Stimulated activated CD8-positive, alpha-beta memory T cell treated with anti-CD3 and anti-CD28 coated beads, Interleukin-4, amount 100 ng/mL, for 1 hour (primary cell): ENCODE measurements at places on chromosomes 2 and 18.

DNA sequence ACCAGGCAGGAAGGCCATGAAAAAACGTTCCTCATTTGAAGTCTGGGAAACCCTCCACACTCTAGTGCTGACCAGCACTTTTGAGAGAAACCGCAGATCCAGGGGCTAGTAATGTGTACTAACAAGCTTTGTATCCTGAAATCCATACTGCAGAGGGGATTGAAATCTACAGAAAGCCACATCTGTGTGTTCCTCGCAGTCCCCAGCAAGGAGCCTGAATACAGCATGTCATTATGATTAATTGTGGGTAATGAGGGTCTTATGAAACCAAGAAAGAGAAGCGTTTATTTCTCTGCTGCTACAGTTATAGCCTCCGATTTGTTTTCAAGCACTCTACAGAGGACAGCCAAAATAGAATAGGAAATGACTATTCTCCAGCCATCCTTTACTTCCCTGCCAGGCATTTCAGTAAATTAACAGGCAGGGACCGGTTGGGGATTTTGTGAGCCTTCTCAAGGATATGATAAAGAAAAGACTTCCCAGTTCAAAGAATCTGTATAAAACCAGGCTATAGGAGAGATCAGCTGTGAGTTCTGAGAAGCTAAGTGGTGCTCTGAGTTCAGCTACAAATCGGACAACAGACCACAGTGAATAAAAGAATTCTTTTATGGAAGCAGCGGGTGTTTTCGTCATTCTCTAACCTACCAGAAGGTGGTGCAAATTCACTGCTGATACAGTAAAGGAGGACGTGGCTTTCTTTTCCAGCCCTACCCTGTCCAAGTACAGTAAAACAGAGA is 133.4 kb downstream of the INSIG2 start:
- DNase-seq = no peak

GRCh38 chr2:174729797-174730697 is 34.2 kb downstream of the CHRNA1 start:
- DNase-seq = no peak

DNA sequence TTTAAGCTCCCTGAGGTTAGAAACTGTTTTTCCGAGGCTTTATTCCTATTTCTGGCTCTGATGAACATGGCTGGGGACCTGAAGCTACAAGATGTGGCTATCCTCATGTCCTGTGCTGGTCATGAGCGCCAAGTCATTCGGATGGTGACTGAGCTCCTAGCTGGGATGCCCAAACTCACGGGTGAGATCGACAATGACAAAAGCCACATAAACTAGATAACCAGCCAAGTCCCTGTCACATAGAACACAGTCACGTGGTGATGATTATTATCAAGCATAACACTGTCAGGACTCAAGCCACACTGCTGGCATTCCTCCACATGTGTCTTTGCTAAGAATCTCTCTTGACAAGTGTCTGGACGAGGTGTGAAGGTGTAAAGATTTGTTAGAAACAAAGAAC is 274.9 kb downstream of the CLIP4 start:
- no peak for DNase-seq

- DNase-seq = no peak
Measured at GRCh38 chr2:170715062-170715931, at the start of gene SP5. Gene SP5 (plus strand): TSS chr2:170715337. CDS start chr2:170715513, 176 bp downstream.

DNA sequence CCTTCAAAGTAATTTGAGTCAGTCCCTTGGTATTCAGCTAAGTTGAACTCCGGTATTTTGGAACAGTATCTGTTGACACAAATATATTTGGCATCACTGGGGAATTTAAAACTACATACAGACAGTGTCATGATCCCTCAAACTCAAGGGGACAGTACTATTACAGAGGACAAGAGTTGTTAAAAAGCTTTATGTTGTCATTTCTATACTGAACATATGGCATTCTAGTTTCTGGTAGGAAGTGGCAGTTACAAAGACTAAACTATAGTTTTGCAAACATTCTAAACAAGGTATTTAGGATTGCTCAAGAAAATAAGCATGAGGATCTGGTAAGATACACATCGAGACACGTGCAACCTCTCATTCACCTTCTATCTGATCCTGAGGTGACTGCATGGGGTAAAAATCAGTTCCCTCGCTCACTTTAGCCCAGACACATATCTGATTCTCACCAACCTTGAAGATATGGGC is 16.6 kb upstream of the CCNYL1 start:
- no peak for DNase-seq

GRCh38 chr2:48529194-48529593 is 760 bp upstream of the STON1 start:
- no peak for DNase-seq

DNA sequence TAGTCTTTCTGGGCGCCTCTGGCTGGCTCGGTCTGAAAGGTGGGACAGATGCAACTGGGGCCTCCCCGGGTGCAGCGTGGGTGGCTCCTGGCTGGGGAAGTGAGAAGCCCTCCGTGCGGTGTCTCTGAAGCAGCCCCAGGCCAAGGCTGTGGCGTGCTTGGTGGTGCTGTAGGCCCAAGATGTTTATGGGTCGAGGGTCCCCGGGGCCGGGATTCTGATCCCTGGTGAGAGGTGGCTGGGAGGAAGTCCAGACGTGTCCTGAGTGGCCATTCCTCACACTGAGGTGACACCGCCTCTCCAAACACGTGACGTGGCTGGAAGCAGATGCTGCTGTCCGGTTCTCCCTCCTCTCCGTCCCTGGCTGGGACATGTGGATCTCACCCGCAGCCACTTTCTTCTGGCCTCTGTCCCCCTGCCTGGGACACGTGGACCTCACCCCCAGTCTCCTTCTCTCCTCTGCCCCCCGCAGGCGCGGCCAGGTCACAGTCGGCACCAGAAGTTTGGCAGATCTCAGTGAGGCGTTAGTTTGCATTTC is 12.6 kb downstream of the RTP5 start:
- no peak for DNase-seq

DNA sequence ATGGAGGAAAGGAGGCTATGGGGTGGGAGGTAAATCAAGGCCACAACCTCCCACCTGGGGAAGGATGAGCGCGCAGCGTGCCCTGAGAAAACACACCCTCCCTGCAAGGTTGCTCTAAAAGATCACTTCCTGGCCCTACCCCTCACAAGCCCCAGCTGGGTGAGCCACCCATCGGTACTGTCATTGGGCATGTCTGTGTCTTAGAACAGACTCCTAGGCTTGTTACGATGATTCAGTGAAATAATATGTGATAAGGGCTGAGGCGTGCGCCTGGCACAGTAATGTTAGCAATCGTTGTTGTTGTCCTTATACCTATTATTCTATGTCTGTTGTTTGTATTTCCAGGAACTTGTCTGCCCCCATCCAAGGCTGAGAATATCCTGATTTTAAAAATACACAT is 175.1 kb downstream of the ZFP36L2 start:
- DNase-seq = no peak

DNA sequence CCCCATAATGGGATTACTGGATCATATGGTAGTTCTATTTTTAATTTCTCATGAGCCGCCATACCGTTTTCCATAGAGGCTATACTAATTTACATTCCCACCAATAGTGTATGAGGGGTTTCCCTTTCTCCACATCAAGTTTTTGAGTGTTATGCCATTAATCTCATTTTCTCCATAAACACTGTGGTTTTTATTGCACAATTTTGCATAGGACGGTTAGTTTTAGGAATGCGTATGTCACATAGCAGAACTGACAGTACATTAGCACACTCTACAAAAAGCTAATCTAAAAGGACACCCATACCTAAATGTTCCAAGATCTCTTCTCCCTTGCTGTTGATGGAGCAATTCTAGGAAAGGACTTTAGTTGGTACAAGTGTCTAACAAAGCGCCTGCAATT is 32.5 kb downstream of the DARS1 start:
- no peak for DNase-seq

GRCh38 chr2:217286833-217287232 is 427.0 kb upstream of the TNP1 start:
- no peak for DNase-seq

DNA sequence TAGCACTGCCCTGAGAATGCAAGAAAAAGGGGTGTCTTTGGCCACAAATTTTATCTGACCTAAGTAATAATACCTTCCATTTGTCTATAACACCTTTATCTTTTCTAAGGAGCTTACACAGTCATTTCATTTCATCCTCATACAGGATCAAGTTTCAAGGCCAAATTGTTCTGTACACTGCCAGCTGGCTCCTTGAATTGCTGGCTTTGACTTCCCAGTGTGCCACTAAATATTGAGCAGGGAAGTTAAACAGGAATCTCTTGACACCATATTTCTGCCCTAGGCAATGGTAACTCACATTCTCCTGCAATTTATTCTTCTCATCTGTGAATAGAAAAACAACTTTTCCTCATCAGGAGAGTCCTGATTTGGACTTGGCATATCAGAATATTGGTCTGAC is 195.1 kb upstream of the LRP1B start:
- DNase-seq = no peak

- DNase-seq = no peak
Measured at GRCh38 chr18:79615091-79615490, 64.5 kb upstream of the CTDP1 start.

- no peak for DNase-seq
Measured at GRCh38 chr2:169513926-169514325, 4.4 kb downstream of the KLHL41 start.

GRCh38 chr2:166784296-166784946 is 103.9 kb upstream of the XIRP2 start:
- DNase-seq = no peak

DNA sequence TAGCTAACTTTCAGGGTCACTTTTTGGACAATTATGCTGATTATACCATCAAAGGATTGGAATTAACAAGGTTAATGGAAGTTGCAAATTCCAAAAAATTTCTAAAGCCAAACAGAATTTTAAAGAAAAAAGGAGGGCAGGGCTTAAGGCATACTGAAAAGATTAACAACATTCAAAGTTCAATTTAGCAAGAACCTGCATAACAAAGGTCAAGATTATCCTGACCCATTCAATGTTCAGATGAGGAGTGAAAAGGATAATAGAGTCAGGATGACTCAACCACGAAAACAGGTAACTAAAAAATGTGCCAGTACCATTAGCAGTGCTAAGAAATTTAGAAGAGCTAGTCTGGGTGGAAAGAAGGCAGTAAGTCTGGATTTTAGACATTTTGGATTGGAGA is 139.8 kb upstream of the HNMT start:
- no peak for DNase-seq
